Natural killer cell treated with Interleukin-12 subunit alpha and Interleukin-12 subunit beta and Interleukin-15 and Interleukin-18, amount 100 ng/mL, for 72 hours (primary cell): ENCODE measurements at places on chromosomes 7 and 10. TPM values are rescaled to one million over a fixed set of nuclear protein-coding genes. Genes with fewer than 3 reads are reported as not detected.

DNA sequence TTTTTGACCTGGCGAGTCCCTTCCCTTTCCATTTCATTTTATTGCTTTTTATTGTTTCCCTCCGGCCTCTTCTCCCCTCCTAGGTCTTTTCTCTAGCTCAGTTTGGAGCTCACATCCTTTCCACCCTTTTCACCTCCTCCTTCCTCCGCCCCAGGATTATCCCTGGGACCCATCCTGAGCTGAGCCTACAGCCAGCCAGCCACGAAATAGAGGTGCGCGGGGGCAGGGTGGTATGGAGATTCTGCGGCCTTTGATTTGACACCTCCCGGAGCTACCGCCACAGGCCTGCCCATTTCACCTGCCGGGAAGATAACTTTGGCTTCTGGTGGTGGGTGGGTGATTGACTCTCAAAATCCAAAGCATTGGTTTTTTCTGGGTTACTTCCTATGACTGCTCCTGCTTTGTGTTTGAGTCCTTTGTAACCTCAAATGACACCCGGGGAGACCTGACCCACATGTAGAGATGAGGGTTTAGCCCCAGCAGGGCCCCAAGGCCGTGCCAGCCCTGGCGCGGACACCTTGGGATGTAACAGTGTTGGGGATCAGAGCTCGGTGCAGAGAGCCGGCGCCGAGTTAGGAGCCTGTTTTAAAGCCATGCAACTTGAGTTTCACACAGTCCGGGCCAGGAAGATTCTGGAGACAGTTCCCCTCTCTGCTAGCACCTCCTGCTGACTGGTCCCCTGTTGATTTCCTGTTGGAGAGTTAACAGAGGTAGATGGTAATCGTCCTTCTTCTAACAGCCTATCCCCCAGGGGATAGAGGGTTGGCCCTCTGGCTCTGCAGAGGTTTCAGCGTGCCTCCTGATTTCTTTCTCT lies 1.5 kb downstream of the DUSP5 start:
- no peak for DNase-seq

DNA sequence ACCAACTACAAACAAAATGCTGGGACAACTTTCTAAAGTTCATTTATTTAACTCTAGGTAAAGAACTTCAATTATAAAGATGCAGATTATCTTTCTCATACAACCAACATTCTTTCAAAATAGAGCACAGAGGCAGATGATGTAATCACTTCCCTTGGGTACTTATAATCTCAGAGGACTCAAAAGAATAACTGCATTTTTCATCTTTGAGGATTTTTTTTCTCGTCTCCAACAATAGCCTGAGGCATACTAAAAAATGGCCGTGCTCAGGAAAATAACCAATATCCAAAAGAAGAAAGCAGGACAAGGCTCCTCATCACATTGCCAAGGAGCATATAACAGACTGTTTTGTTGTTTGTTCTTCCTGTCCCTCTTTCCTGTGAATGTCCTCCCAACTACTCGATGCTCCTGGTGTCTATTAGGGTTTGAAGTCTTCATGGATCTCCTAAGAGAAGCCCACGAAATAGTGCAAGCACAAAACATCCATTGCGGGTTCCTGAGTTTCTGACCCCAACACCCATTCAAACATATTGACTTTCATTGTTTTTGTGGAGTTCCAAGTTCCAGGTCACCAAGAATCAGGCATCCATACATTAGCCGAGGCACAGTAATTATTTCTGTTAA lies 182.9 kb downstream of the SORCS1 start:
- DNase-seq: no peak

The CLCN1 gene
- 0.10 TPM for total RNA-seq

- no peak for DNase-seq
These were observed 41.8 kb upstream of the IGFBP3 start for GRCh38 chr7:45962861-45963260.

The CREB5 gene
- total RNA-seq: not detected

The HOXA11 gene
- 0.20 TPM for total RNA-seq

DNA sequence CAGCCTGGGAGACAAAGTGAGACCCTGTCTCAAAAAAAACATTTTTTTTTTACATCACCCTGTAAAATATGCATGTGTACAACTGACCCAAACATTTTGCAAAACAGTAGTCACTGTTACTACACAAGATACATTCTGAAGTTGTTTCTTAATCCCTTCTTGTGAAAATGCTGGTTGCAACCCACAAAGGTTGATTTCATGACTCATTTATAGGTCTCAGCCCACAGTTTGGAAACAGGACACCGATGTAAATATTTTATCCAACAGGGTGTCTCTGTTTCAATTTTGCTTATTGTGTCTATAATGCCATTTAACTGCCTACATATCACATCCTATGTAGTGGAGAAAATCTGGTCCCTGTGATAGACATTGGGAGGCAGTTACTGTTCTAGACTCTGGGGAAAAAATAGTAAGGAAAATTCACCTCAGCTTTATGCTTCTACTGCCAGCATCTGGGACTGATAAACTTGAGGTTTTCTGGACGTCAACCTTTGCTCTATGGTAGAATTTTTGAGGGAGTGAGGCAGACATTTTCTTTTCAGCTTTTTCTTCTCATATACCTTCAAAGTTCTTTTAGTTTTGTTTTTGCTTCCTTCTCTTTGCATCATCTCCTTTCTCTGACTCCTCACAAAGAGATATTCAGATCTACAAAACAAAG lies 1.6 kb upstream of the RAB19 start:
- DNase-seq: no peak

GRCh38 chr7:28981161-28981465 lies 23.0 kb upstream of the TRIL start:
- DNase-seq: no peak

The NEUROG3 gene
- not detected for total RNA-seq

The HOXA1 gene
- 0.36 TPM for total RNA-seq

DNA sequence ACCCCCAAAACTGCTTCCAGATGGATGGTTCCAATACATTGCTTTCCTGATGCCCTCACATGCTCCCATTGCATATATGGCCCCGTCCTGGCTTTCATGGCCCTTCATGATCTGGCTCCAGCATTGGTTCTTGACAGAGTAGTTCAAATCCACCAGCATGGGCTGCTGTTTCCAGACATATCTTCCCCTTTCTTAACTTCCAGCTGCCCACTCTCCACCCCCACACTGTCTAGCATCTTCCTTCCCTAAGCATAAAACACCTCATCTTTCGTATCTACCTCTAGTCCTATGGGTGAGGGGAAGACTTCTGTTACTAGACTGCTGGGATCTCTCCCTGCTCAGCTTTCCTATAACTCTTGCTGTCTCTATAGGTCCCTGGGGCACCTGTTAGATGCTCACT lies 13.2 kb upstream of the GOLGA7B start:
- no peak for DNase-seq

The LEP gene
- total RNA-seq: not detected

GRCh38 chr10:98391578-98391991 lies 23.4 kb downstream of the PYROXD2 start:
- DNase-seq: no peak

The SLC26A5 gene
- total RNA-seq: not detected

The ANK3 gene
- 22.0 TPM for total RNA-seq

DNA sequence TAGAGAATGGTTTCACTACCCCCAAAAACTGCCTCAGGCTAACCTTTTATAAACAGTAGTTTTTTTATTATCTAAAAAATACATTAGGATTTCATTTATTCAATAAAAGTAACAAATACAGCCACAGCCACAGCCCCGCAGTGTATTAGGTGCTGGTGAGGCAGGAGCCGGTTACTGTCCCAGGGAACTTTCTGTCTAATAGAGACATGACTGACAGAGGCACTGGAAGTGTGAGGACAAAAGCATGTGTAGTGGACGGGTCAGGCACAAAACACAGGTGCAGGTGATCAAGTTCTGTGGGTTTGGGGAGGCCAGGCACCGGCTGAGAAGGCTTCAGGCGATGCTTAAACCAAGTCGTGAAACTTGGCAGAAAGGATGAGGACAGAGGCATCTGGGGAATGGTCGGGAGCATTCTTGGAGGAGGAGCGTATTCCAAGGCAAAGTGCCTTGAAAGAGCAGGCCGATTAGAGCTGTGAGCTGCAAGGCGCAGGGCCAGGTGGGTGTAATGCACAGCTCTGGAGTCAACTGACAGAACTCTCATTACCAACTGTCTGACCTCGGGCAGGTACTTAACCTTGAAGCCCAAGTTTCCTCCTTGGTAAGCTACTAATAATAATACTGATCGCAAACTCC lies 138.2 kb downstream of the USP6NL start:
- no peak for DNase-seq

The MYL10 gene
- total RNA-seq: not detected

- DNase-seq: no peak
These were observed 43.7 kb downstream of the ITGB8 start for GRCh38 chr7:20374399-20374798.

The C10orf105 gene
- not detected for total RNA-seq

DNA sequence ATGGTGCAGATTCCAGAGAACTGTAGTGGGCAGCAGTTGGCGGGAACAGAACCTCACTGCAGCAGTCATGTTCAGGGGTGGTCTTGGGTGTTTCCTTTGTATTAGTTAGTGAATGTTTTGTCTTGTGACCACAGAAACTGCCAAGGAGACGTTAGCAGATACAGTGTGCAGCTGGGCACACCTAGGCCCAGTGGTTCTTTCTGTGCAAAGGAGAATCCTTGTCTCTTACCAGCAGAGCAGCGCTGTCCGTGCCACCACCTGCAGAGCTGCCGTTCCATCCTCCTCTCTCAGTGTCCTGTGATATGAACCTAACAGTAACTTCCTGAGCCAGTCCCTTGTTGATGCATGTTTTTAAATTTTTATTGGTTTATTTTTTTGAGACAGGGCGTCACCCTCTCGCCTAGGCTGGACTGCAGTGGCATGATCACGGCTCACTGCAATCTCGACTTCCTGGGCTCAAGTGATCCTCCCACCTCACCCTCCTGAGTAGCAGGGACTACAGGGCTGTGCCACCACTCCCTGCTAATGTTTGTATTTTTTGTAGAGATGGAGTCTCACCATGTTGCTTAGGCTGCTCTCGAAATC lies 60.6 kb downstream of the WDR37 start:
- no peak for DNase-seq

The SPDYE11 gene
- not detected for total RNA-seq

- no peak for DNase-seq
These were observed 219.4 kb upstream of the CELF2 start for GRCh38 chr10:10798102-10798863.

- no peak for DNase-seq
These were observed 159.1 kb downstream of the CCDC71L start for GRCh38 chr7:106501605-106502580.

The ZNF365 gene
- 0.86 TPM for total RNA-seq

The NPSR1 gene
- not detected for total RNA-seq

The SERPINE1 gene
- total RNA-seq: not detected

- DNase-seq: no peak
These were observed 124.2 kb downstream of the TCERG1L start for GRCh38 chr10:131187274-131187673.

The LRRC18 gene
- not detected for total RNA-seq

- no peak for DNase-seq
These were observed 7.7 kb upstream of the GRB10 start for GRCh38 chr7:50790381-50790780.

GRCh38 chr10:71649631-71650030 lies 69.9 kb downstream of the C10orf105 start:
- DNase-seq: no peak

The ABCC2 gene
- 1.5 TPM for total RNA-seq

The CHST12 gene
- 31.7 TPM for total RNA-seq

DNA sequence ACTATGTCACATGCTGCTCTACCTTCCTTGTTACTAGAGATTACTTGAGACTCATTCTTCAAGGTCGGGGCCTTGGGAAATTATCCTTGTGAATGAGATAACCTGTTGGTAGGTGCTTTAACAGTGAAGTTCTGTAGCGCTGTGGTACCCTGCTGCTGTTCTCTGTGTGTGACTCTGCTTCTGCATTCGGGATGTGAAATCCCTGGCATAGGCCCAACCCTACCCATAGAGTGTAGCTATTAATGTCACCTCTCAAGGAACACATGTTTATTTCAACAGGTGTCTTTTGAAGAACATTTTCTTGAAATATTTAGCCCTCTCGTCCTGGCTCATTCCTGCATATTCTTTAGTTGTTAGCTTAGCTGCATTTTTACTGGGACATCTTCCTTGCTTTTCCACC lies 41.8 kb upstream of the TMEM236 start:
- no peak for DNase-seq

The NCF1 gene
- total RNA-seq: 48.8 TPM

The FKBP9 gene
- 0.61 TPM for total RNA-seq

- DNase-seq: no peak
These were observed 76.2 kb downstream of the ZNF22 start for GRCh38 chr10:45076891-45077290.

DNA sequence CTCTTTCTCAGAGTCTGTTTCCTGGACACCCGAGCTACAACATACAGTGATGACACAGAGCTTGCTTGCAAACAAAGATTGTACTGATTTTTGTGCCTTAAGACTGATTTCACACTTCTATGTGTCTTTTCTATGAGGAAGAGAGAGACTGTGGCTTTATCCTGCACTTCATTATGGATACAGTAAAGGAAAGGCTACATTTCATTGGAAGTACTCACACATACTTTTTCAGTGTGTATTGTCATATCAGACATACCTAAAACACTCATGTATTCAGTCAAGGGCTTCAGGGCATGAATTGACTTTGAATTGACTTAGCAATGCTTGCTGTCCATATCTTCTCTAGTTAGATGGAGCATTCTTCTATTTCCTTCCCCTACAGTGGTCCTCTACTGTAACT lies 135.5 kb upstream of the IMMP2L start:
- no peak for DNase-seq

GRCh38 chr7:142248-142941 lies 50.0 kb upstream of the FAM20C start:
- no peak for DNase-seq

The TBX20 gene
- not detected for total RNA-seq

DNA sequence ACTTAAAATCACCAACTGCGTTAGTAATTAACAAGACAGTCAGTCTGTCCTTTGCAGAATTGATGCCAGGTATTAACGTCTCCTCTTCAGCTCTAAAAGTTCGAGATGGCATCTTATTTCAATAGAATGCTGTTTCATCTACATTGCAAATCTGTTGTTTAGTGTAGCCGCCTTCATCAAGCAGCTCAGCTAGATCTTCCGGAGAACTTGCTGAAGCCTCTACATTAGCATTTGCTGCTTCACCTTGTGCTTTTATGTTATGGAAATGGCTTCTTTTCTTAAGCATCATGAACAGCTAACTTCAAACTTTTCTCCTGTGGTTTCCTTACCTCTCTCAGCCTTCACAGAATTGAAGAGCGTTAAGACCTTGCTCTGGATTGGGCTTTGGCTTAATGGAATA lies 95.5 kb upstream of the FAM20C start:
- no peak for DNase-seq

The IFIT3 gene
- total RNA-seq: 2.6 TPM

GRCh38 chr7:140526787-140527664 lies 47.7 kb upstream of the MKRN1 start:
- DNase-seq: no peak

The PLXDC2 gene
- 14.0 TPM for total RNA-seq

GRCh38 chr7:6516387-6516983 lies 34.8 kb downstream of the GRID2IP start:
- peak; percentile 81 for DNase-seq

- no peak for DNase-seq
These were observed 200.1 kb downstream of the CXCL12 start for GRCh38 chr10:44184633-44185314.

The EFCAB10 gene
- not detected for total RNA-seq

The CCDC172 gene
- total RNA-seq: not detected

The CPVL gene
- 1.4 TPM for total RNA-seq

The SPDYE2 gene
- 0.53 TPM for total RNA-seq

The CYTH3 gene
- 0.64 TPM for total RNA-seq

The SSC4D gene
- total RNA-seq: 0.47 TPM

The HTR7 gene
- 0.62 TPM for total RNA-seq
